Activated CD4-positive, alpha-beta T cell treated with anti-CD3 and anti-CD28 coated beads, Interleukin-10, Interleukin-2, amounts not matched to agents 100 ng/mL and 50 ng/mL, durations not matched to agents 16 hours and 8 hours (primary cell): ENCODE measurements at places on chromosomes 13 and 19.

DNA sequence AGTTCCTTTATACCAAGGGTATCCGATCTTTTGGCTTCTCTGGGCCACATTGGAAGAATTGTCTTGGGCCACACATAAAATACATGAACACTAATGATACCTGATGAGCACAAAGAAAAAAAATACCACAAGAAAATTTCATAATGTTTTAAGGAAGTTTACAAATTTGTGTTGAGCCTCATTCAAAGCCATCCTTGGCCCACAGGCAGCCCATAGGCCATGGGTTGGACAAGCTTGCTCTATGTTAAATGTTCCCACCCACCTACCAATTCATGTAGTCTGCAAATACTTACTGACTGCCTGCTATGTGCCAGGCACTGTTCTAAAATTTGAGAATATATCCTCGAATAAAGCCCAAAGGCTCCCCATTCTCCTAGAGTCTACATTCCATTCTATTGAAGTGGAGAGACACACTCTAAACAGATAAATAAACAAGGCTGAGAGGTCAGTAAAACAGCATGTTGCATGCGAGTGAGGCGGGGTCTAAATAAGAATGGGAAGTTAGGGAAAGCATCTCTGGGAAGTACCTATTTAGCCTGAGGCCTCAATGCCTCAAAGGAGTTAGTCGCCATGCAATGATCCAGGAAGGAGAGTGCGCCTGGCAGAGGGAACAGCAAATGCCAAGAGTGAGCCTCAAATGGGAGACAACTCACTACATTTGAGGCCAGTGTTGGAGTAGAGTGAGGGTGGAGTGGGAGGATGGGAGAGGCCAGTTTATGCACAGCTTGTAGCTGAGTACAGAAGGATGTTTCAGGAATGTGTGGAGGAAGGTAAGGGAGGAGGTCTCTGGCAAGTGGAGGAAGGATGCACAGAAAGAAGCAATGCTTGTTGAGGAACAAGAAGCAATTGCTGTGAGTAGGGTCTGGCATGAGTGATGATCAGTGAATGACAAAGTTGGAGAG, 52.5 kb upstream of the CLDN10 start:
- DNase-seq, result no peak

- DNase-seq, result no peak
Measured at GRCh38 chr13:50323440-50324065, 308.3 kb downstream of the KCNRG start.

- no peak for DNase-seq
Measured at GRCh38 chr13:51136276-51136980, 25.4 kb upstream of the C13orf42 start.

- no peak for DNase-seq
Measured at GRCh38 chr19:10577951-10578350, 9.2 kb downstream of the AP1M2 start.

GRCh38 chr19:51697169-51697776, 4.1 kb downstream of the SPACA6 start:
- no peak for DNase-seq

GRCh38 chr19:3507371-3508120, 1.4 kb downstream of the FZR1 start:
- peak; percentile 26 for DNase-seq

- no peak for DNase-seq
Measured at GRCh38 chr13:38883783-38884182, 106.8 kb downstream of the STOML3 start.

- DNase-seq, result no peak
Measured at GRCh38 chr13:80307401-80307987, 33.4 kb downstream of the SPRY2 start.

GRCh38 chr19:19406878-19407632, 1.6 kb downstream of the GATAD2A start:
- peak; percentile 75 for DNase-seq

DNA sequence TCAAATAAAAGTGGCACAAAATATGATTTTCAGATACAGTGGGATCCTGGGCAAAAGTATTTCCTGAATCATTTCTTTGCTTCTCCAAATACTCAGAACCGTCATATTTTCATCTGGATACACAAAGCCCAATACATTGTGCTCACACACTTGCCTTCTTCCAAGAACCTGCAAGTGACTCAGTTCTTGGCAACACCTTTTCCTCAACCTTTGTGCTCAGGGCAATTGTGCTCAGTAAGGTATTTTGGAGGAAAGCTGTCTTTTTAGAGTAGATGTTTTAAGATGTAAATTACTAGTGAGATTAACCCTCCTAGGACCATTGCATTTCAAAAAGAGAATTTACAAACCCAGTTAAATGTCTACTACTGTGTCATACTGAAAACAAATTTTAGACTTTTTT, 233.5 kb downstream of the EFNB2 start:
- no peak for DNase-seq

DNA sequence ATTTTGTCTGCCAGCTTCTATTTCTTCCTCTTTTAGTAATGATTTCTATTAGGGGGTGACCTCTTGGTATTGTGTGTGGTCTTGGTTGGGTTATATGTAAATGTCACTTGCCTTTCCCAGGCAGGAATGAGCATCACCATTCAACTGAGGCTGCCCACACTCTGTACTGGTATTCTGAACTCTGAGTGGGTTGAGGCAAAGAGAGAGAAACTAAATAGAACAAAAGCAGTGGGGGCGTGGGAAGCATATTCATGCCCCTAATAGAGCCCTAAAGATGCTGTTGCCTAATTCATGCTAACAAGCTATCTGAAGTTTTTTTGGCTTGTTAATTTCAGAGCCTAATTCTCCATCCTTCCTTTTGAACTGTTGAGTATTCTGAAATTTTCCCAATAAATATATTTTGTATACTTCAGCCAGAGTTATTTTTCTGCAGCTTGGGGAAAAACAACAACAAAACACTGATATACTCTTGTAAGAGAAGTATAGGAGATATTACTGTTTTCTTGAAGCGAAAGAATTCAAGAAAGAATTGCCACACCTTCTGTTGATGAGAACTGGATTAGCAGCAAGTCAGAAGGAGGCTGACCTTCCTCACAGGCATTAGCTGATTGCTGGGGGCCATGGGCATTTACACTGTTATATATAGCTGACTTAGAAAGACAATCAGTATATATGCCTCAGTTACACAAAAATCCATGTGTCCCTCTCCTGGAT, 315.8 kb upstream of the KLF12 start:
- no peak for DNase-seq

- DNase-seq, result no peak
Measured at GRCh38 chr13:97112446-97113152, 109.5 kb upstream of the MBNL2 start.

DNA sequence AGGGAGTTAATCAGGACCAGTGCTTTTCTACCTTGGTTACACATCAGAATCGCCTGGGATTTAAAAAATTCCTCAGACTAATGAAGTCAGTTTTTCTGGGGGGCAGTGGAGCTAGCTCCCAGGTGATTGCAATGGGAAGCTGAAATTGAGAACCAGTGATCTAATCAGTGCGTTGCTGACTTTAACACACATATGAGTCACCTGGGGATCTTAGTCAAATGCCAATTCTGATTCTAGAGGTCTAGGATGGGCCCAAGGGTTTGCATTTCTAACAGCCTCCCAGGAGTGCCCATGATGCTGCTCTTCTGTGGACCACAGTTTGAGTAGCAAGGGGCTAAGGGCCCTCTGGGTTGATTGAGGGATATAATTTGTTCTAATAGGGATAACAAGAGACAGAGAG, 54.5 kb downstream of the KL start:
- DNase-seq, result peak; percentile 21

- peak; percentile 58 for DNase-seq
Measured at GRCh38 chr13:51844862-51845573, at the start of gene TMEM272. TSS of gene TMEM272 (minus strand) at chr13:51845177. CDS start at chr13:51838530, 6,647 bp downstream.

GRCh38 chr19:16564842-16565241, 7.4 kb downstream of the SLC35E1 start:
- no peak for DNase-seq

- peak; percentile 60 for DNase-seq
Measured at GRCh38 chr19:16714702-16715287, 4.9 kb upstream of the NWD1 start.
